ENCODE measurements at places on chromosomes 5 and 9. TPM values are rescaled to one million over a fixed set of nuclear protein-coding genes. Genes with fewer than 3 reads are reported as not detected.

- no peak for DNase-seq
Measured at GRCh38 chr9:88216126-88216995, 78.1 kb upstream of the SPATA31C2 start.

- DNase-seq = no peak
Measured at GRCh38 chr5:160675988-160676387, 176.0 kb downstream of the ATP10B start.

GRCh38 chr5:122967625-122968024 lies 68.9 kb downstream of the PPIC start:
- DNase-seq = no peak

DNA sequence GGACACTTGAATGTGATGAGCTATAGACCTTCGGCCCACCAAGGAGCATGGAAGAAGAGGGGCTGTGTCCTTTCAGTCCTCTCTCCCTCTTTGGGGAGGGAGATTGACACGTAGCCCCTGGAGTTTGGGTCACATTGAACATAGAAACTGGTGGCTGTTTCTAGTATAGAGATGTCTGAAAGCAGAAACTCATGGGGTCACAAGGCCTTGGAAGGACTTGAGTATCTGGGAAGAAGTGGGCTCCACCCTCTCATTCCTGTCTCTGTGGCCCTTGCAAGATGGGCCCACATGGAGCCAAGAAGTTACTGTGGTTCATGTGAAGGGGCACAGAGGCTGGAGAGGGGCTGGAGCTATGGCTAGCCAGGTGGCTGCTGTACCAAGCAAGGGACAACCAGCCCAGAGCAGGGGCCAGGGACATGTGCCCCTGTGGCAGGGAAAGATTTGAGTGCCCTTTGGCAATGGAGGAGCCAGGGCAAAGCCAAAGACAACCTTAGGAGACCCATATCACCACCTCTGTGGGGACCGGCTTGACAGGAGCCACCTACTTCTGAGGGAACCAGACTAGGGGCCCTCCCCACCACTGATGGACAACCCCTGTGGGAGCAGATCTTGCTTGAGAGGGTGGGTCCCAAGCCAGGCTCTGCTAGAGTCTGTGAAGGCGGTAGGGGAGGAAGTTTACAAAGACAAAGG lies 12.8 kb upstream of the ANGPTL2 start:
- no peak for DNase-seq

DNA sequence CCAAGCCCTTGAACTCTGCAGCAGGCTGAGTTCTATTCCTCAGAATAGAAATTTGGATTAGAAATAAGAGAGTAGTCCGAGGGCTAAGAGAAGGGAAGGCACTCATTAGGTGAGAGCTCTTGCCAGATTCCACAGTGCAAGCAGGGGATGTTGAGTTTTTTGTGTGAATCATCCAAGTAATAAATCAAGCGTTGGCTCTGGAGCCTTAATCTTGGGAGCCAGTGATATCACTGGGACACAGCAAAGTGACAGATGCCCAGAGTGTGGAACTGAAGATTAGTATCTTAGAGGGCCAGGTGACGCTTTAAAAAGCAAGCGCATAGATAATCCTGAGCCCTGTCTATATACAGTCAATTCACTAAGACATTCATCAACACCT lies 60.3 kb downstream of the FOXD1 start:
- DNase-seq = no peak

GRCh38 chr9:6576987-6577386 lies 68.5 kb downstream of the GLDC start:
- DNase-seq = no peak

DNA sequence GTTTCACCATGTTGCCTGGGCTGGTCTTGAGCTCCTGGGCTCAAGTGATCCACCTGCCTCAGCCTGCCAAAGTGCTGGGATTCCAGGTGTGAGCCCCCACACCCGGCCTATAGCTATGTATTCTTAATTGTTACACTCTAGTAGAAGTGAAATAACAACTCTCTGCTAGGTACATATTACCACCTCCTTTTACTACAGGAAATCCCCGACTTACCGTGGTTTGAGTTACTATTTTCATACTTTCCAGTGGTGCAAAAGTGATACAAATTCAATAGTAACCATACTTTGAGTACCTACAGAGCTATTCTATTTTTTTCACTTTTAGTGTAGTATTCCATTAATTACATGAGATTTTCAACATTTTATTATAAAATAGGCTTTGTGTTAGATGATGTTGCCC lies 719 bp downstream of the ARL14EPL start:
- no peak for DNase-seq

- DNase-seq = no peak
Measured at GRCh38 chr5:146419696-146420095, 27.4 kb upstream of the TCERG1 start.

DNA sequence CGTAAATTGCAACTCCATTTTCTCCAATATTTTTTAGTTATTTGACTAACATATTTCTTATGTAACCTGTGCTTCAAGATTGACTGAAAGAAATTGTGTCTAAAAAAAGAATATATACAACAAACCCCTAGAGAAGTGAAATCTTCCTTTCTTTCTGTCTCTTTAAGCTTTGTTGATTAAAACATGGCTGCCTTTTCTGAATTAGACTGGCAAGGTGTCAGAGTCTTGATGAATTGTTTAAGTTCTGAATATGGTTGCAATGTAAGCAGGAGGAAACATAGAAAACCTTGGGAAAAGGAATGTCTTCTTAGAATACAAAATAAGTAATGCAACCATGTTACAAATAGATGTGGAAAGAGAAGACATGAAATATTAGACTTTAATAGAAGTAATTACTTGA lies 209.8 kb upstream of the CTNND2 start:
- DNase-seq = no peak

- DNase-seq = no peak
Measured at GRCh38 chr5:65928322-65928752, 2.0 kb downstream of the ERBIN start.

- DNase-seq = no peak
Measured at GRCh38 chr9:110828264-110828663, 159.7 kb downstream of the MUSK start.

DNA sequence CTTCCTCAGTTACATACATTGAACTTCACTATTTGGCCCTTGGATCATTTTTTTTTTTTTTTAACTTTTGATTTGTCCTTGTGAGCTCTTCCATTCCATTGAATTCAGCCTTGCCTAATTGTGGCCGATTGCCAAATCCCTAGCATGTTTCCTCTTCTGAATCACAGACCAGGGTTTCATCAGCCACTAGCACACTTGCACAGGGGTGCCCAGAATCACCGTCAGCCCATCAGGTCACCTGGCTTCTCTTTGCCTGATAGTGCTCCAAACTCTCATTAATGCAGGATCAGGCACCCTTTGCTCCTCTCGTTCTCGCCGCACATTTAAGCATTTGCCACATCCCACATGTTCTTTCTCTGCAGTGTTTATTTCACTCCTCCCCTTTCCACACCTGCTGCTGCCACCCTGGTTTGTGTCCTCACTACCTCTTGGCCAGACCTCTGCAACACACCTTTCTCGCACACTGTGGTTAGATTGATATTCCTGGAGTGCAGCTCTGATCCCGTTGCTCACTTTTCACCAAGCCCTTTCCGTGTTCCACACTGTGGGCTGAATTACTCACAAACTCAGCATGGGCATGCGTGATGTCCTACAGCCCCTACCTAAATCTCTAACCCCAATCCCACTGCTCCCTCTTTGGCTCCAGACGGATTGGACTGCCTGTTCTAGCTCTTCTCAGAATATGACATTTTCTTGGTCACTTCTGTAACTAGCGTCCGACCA lies 9.8 kb downstream of the PIK3R1 start:
- no peak for DNase-seq

DNA sequence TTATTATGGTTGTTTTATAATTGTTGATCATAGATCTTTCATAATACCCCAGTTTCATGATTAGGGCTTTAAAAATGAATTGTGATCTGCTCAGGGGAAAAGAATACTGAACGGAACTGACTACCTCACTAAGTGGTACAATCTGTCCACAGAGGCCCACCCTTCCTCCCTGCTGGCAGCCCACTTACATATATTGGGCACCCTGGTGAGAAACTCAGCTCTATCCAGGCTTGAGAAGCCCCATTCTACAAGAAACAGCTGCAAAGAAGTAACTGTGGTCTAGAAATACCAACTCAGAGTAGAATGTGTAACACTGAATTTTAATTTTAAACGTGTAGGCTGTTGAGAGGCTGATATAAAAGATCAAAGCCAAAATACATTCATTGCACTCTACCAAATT lies 46.9 kb downstream of the TSSK1B start:
- no peak for DNase-seq

GRCh38 chr5:19564036-19564435 lies 424.0 kb downstream of the CDH18 start:
- DNase-seq = no peak

DNA sequence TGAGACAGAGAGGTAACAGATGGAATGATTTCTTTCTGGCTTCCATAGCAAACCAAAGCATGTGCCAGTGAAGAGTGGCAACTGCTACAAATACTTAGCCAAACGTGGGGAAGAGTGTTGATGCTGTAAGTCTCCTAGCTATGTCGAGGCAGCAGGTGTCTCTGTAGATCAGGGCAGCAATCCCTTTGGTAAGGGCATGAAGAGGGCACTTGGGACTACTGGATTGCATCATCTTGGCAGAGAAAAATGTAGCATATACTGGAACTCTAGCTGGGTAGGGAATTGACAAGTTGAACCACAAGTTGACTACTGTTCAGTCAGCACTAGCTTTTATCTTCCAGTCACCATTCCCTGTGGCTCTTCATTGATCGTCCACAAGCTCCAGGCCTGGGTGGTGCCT lies 75.8 kb downstream of the GHR start:
- no peak for DNase-seq

DNA sequence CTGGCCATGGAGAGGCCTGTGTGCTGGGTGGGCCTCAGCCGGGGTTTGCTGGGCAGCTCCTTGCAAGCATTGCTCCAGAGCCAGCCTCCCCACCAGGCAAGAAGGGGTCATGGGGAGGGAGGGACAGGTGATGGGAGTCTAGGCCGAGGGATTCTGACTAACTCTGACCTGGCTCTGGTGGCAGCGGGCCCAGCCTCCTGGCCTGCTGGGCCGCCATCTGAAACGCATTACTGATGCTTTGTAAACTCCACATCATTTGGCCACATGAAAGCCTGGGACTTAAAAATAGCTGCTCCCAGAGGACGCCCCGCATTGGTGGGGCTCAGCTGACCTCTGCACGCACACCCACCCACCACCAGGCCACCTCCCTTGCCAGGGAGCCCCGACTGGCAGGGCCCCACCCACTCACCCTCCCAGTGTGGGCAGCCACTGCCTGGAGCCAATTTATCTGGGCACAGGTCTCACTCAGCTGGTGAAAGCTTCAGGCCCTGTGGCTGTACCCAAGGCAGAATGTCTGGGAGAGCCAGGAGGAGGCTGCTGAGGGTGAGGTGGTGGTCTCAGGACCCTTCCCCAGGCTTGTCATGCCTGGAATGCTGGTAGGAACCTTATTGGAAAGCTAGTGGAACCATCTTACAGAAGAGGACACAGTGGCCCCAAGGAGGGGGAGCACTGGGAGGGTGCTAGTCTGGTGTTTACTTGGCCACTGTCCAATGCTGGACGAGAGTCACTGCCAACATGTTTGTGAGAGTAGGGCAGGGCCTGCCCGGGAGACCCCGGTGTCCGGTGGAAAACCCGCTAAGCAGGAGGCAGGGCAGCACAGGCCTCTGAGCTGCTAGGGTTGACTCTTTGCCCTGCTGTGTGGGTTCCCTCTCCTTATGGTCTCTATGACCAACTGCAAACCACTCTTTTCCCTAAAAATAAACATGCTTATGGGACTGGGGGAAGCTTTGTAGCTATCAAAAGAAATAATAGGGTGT lies 10.8 kb downstream of the TCF7 start:
- no peak for DNase-seq

The PDCD1LG2 gene
- total RNA-seq = 1.1 TPM

The OR13J1 gene
- total RNA-seq = not detected

The TRMO gene
- 41.2 TPM for total RNA-seq
